ENCODE measurements at places on chromosomes 6 and 20. TPM values are rescaled to one million over a fixed set of nuclear protein-coding genes. Genes with fewer than 3 reads are reported as not detected.

DNA sequence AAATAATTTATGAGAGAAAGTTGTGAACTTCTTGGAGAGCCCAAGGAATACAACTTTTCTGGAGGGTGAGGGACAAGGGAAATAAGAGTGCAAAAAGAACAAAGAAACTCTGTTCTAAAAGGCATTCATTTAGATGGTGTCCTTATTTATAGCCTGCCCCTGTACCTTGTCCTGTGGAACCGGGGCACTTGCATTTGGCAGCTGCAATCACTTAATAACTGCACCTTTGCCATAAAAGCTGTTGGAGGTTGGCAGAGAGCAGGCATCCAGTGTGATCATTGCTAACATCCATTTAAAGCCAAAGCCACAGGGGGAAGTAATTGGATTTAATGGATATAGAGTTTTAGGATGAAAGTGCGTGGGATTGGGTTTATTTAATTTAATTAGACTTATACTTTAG, 50.8 kb upstream of the SGK1 start:
- no peaks in the 10 kb centered on the region for H3K36me3 ChIP-seq
- H3K27me3 ChIP-seq = no peaks in the 10 kb centered on the region
- H3K27ac ChIP-seq = no peak overlapping the region
- peaks cover 10% of the 10 kb centered on the region for H3K4me1 ChIP-seq
- no peak for DNase-seq
- no peak overlapping the region for H3K4me3 ChIP-seq

DNA sequence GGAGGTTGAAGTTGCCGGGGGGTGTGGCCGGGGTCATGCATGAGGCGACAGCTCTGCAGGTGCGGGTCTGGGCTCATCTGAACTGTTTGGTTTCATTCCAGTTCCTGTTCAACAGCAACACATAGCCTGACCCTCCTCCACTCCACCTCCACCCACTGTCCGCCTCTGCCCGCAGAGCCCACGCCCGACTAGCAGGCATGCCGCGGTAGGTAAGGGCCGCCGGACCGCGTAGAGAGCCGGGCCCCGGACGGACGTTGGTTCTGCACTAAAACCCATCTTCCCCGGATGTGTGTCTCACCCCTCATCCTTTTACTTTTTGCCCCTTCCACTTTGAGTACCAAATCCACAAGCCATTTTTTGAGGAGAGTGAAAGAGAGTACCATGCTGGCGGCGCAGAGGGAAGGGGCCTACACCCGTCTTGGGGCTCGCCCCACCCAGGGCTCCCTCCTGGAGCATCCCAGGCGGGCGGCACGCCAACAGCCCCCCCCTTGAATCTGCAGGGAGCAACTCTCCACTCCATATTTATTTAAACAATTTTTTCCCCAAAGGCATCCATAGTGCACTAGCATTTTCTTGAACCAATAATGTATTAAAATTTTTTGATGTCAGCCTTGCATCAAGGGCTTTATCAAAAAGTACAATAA, 72.5 kb downstream of the PTPN1 start:
- H3K36me3 ChIP-seq = peaks cover 94% of the 10 kb centered on the region
- peak overlapping the region; percentile 86 for H3K27ac ChIP-seq
- H3K27me3 ChIP-seq = no peaks in the 10 kb centered on the region
- no peak overlapping the region for H3K4me3 ChIP-seq
- peak; percentile 76 for DNase-seq

Gene DEFB121
- total RNA-seq = not detected

Gene TBX18
- not detected for total RNA-seq

Gene PHF1
- total RNA-seq = 179 TPM

- DNase-seq = no peak
- H3K27ac ChIP-seq = no peak overlapping the region
- no peaks in the 10 kb centered on the region for H3K27me3 ChIP-seq
- H3K4me3 ChIP-seq = no peak overlapping the region
Observed at GRCh38 chr6:158383542-158383941, 71.3 kb downstream of the TULP4 start.

Gene PKIB
- total RNA-seq = not detected

GRCh38 chr6:148881593-148882311, 134.9 kb downstream of the UST start:
- no peak overlapping the region for H3K4me3 ChIP-seq
- no peaks in the 10 kb centered on the region for H3K27me3 ChIP-seq
- no peak overlapping the region for H3K27ac ChIP-seq

Gene PHIP
- total RNA-seq = 52.7 TPM

GRCh38 chr20:610130-611046, at the start of gene TCF15:
Gene TCF15, minus strand, starts transcription at chr20:610309. Its CDS starts 72 bp downstream, at chr20:610237.
- H3K36me3 ChIP-seq = no peaks in the 10 kb centered on the region
- peaks cover 3% of the 10 kb centered on the region for H3K4me1 ChIP-seq
- no peak within 1 kb of the TSS for H3K27ac ChIP-seq
- H3K27me3 ChIP-seq = peaks cover 61% of the 10 kb centered on the region

DNA sequence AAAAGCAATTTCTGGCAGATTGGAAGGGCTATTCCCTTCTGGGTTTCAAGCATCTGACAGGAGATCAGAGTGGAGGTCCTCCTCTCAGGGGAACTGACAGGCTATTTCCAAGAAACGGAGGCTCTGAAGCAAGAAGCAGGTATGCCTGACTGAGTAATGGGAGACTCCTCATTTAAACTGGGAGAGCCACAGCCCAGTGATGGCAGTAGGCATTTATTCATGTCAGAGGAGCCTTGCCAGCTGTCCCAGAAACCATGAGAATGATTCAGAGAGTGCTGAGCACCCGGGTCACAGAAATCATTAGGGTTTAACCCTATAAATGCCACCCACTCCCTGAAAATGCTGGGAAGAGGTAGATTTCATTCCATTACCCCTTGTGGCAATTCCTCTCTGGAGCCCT, 247.5 kb upstream of the RNF217 start:
- H3K4me1 ChIP-seq = no peaks in the 10 kb centered on the region
- no peak overlapping the region for H3K27ac ChIP-seq
- H3K4me3 ChIP-seq = no peak overlapping the region
- DNase-seq = no peak
- no peaks in the 10 kb centered on the region for H3K36me3 ChIP-seq
- no peaks in the 10 kb centered on the region for H3K27me3 ChIP-seq

Gene NKX2-2
- total RNA-seq = not detected

- H3K4me1 ChIP-seq = no peaks in the 10 kb centered on the region
- no peak overlapping the region for H3K4me3 ChIP-seq
- H3K27me3 ChIP-seq = no peaks in the 10 kb centered on the region
- no peak for DNase-seq
Observed at GRCh38 chr20:44542890-44543289, 21.0 kb upstream of the SERINC3 start.

- no peaks in the 10 kb centered on the region for H3K27me3 ChIP-seq
- H3K4me1 ChIP-seq = no peaks in the 10 kb centered on the region
- no peak overlapping the region for H3K27ac ChIP-seq
- H3K36me3 ChIP-seq = no peaks in the 10 kb centered on the region
- DNase-seq = no peak
- no peak overlapping the region for H3K4me3 ChIP-seq
Observed at GRCh38 chr20:12306107-12306506, 388.4 kb downstream of the BTBD3 start.

Gene PAQR8
- total RNA-seq = 8.5 TPM

- H3K27ac ChIP-seq = no peak overlapping the region
- H3K27me3 ChIP-seq = no peaks in the 10 kb centered on the region
- H3K4me1 ChIP-seq = no peaks in the 10 kb centered on the region
- no peak overlapping the region for H3K4me3 ChIP-seq
- DNase-seq = no peak
Observed at GRCh38 chr6:169082817-169083507, 170.7 kb downstream of the THBS2 start.

- no peak overlapping the region for H3K4me3 ChIP-seq
- no peak overlapping the region for H3K27ac ChIP-seq
- DNase-seq = no peak
- H3K4me1 ChIP-seq = no peaks in the 10 kb centered on the region
Observed at GRCh38 chr6:105178110-105178509, 1.7 kb downstream of the POPDC3 start.

GRCh38 chr6:14398953-14399352, 281.4 kb downstream of the CD83 start:
- no peak overlapping the region for H3K27ac ChIP-seq
- no peak for DNase-seq
- no peak overlapping the region for H3K4me3 ChIP-seq
- H3K36me3 ChIP-seq = no peaks in the 10 kb centered on the region

Gene DPPA5
- not detected for total RNA-seq

DNA sequence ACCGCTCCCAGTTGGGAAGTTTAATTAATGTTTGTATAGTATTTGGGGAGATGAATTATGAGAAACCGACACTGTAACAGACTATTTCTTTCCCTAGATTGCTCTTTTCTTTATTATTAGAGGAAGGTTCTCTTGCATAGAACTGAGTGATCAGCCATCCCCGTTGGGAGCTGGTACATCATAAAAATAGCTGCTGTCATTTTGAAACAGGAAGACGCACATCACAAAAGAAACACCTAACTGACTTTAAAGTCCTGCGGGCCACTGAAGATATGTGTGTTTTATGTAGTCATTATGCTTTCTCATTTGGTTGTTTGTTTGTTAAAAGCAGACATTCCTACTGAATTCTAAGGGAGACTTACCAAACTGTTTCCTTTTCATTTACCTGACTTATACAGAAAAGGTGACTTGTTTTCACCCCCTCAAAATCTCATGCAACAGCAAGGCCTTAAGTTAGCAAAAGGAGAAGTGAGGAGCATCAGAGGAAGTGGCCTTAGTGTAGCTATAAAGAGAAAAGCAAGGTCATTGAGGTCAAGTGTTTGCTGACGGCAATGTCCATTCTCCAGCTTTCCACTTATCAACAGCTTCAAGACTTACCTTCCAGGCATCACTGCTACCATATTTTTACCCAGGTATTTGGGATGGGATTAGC, 91.0 kb downstream of the PKHD1 start:
- H3K4me1 ChIP-seq = peaks cover 16% of the 10 kb centered on the region
- H3K27ac ChIP-seq = peak overlapping the region; percentile 69
- no peak overlapping the region for H3K4me3 ChIP-seq
- H3K36me3 ChIP-seq = no peaks in the 10 kb centered on the region
- H3K27me3 ChIP-seq = no peaks in the 10 kb centered on the region
- DNase-seq = peak; percentile 29

Gene MUC21
- total RNA-seq = not detected

DNA sequence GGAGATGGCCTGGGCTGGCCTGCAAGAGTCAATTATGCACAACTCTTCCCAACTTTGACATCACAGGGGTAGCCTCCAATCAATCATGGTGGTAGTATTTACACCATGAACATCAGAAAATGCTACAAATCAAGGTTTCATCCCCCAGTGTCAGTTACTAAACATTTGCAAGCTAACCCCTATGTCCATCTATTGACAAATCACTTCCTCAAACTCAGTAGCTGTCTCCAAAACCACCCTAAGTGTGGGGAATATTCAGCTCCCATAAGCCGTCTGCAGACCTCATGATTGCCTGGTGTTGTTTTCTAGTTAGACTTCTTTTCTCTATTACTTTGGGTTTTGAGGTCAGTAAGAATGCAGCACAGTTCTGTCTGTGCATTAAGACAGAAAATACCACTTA, 200.8 kb upstream of the RIN2 start:
- no peaks in the 10 kb centered on the region for H3K36me3 ChIP-seq
- H3K27me3 ChIP-seq = no peaks in the 10 kb centered on the region
- H3K27ac ChIP-seq = no peak overlapping the region
- no peaks in the 10 kb centered on the region for H3K4me1 ChIP-seq
- H3K4me3 ChIP-seq = no peak overlapping the region

GRCh38 chr6:133380723-133381122, 139.6 kb downstream of the EYA4 start:
- DNase-seq = no peak
- no peaks in the 10 kb centered on the region for H3K36me3 ChIP-seq
- no peak overlapping the region for H3K27ac ChIP-seq
- no peaks in the 10 kb centered on the region for H3K27me3 ChIP-seq
- H3K4me3 ChIP-seq = no peak overlapping the region
- H3K4me1 ChIP-seq = no peaks in the 10 kb centered on the region

DNA sequence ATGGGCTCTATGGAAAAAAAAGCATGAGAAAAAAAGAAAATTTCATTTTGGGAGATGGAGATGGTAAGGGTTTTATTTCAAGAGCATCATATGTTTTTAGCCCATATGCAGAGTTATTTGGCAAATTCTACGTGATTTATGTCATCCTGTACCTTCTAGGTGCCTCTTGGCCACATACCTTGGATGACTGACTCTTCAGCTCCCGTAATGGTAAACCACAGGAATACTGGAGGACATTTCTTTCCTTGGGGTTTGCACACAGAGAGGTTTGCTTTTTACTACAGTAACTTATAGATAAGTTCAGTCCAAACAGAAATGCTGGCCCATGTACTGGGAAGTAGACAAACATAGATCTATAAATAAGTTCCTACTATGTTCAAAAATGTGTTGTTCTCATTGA, 132.2 kb downstream of the SH3BGRL2 start:
- H3K36me3 ChIP-seq = no peaks in the 10 kb centered on the region
- DNase-seq = no peak
- H3K4me1 ChIP-seq = no peaks in the 10 kb centered on the region
- H3K27ac ChIP-seq = no peak overlapping the region

DNA sequence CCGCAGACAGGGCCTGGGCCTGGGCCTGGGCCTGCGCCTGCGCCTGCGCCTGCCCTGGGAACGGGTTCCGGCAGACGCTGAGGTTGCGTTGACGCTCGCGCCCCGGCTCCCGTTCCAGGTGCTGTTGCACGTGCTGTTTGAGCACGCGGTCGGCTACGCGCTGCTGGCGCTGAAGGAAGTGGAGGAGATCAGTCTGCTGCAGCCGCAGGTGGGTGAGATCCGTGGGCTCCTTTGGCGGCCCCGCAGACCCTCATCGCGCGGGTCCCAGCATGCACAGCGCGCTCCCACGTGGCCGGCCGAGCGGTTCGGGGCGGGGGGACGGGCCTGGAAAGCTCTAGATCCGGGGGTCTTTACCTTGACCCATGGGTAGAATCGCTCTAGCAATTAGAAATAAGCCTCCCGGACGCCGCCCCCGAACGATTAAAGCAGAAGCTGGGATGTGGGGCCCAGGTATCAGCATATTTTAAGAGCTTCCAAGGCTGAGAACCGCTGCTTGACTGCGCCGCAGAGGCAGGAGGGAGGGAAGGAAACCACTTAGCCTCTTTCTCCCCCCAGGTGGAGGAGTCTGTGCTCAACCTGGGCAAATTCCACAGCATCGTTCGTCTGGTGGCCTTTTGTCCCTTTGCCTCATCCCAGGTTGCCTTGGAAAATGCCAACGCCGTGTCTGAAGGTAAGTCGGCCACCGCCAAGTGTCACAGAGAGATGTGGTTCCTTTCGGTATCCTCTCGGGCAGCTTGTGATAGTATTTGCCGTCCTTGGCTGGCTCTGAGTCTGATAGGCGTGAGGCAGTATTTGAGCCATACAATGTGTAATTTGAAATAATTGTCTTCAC, 508 bp downstream of the NOP56 start:
- H3K36me3 ChIP-seq = peaks cover 41% of the 10 kb centered on the region
- H3K4me1 ChIP-seq = peaks cover 20% of the 10 kb centered on the region
- H3K27me3 ChIP-seq = no peaks in the 10 kb centered on the region
- peak overlapping the region; percentile 93 for H3K27ac ChIP-seq
- no peak for DNase-seq

Gene TNXB
- 19.0 TPM for total RNA-seq

- H3K27me3 ChIP-seq = no peaks in the 10 kb centered on the region
- H3K36me3 ChIP-seq = no peaks in the 10 kb centered on the region
- H3K27ac ChIP-seq = no peak overlapping the region
- no peak for DNase-seq
- no peak overlapping the region for H3K4me3 ChIP-seq
- H3K4me1 ChIP-seq = no peaks in the 10 kb centered on the region
Observed at GRCh38 chr20:61895686-61896057, 170.0 kb downstream of the TAF4 start.
